ENCODE measurements at places on chromosomes 4 and X. TPM values are rescaled to one million over a fixed set of nuclear protein-coding genes. Genes with fewer than 3 reads are reported as not detected.

DNA sequence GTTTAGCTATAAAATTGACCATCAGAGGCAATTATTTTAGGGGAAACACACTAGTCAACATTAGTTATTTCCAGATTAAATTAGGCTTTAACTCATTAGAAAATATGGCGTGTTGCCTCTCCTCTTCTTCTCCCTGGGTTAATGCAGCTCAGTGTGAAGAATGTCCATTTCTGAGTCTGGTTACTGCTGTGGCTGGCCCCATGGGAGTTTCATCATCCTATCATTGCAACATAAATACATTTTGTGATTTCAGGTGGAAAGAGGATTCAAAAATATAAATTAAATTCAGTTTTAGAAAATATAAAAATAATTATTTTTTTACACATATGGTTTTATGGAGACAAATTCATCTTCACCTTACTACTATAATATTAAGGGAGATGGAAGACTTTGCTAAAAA, 288.5 kb upstream of the ARSJ start:
- H3K27ac ChIP-seq, result no peak overlapping the region
- H3K4me3 ChIP-seq, result no peak overlapping the region
- no peaks in the 10 kb centered on the region for H3K27me3 ChIP-seq
- DNase-seq, result no peak

GRCh38 chrX:118396113-118396512, 50.2 kb downstream of the WDR44 start:
- no peak overlapping the region for H3K4me3 ChIP-seq
- H3K27ac ChIP-seq, result no peak overlapping the region
- H3K27me3 ChIP-seq, result no peaks in the 10 kb centered on the region

NALF2 gene
- total RNA-seq, result 0.19 TPM

C4orf17 gene
- not detected for total RNA-seq

MAGIX gene
- 0.47 TPM for total RNA-seq

DNA sequence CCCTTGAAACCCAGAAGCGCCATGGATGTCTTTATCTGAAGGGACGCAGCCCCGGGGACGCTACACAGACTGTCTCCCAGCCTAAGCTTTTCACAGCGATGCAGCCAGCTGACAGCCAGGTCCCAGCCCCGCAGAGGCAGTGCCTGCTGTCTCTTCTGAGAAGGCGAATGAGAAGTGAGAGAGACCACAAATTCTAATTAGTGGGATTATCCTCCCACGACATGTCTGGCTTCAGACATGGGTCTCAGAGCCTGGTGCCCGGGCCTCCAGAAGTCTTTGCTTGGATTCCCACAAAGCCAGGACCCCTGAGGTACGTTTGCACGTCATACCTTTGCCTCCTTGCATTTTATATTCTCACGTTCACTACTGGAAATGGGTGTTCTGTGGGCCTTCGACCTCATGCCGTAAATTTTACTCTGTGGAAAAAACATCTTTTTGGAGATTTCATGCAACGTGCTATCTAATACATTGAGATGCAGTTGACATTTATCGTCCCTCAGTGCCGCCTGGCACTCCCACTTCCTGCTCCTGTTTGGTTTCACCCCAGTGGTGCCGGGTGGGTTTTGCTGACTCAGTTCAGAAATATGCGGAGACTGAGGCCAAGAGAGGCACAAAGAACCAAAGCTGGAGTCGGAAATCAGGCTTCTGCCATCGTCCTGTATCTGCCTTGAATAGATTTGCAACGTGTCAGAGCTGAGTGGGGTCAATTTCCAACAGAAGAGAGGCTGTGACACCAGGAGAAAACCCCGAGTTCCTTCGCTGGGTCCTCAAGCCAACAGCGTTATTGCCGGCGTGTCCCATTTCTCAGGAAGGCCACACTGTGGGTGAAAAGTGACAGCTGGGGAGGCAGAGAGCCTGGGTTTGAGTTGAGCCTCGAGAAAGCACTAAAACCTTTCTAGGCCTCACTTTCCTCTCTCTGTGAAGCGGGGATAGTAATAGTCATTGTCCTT, 114.4 kb downstream of the STK32B start:
- DNase-seq, result no peak
- no peak overlapping the region for H3K27ac ChIP-seq
- no peaks in the 10 kb centered on the region for H3K27me3 ChIP-seq
- no peaks in the 10 kb centered on the region for H3K4me1 ChIP-seq

CT45A1 gene
- total RNA-seq, result not detected

- peaks cover 35% of the 10 kb centered on the region for H3K36me3 ChIP-seq
- H3K27me3 ChIP-seq, result no peaks in the 10 kb centered on the region
- no peaks in the 10 kb centered on the region for H3K4me1 ChIP-seq
- H3K4me3 ChIP-seq, result no peak overlapping the region
- no peak overlapping the region for H3K27ac ChIP-seq
Measured at GRCh38 chr4:37864786-37865185, 26.1 kb upstream of the TBC1D1 start.

PTCHD1 gene
- not detected for total RNA-seq

DNA sequence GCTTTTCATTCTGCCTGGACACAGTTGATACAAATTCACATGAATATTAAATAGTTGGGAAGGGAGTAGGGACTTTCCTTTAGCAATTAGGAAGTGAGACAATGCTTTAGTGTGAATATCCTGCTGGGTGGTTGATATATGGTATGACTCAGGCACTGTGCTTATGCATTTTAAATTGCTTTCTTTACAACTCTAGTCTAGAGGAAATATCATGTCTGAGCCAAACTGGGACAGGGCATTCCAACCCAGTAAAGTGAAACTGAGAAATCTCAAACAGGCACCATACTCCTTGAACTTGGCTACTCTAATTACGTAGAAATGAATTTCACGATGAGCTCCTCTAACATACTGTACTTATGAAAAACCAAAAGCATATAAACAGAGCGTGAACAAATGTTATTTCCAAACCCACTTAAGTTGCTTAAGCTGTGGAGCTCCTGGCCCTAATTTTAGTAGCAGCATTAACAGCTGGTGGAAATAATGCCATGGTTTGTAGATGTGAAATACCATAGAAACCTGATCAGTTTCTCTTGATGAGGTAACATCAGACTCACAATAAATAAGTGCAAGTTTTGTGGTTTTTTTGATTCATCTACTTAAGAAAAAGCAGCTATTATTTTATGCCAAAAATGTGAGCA, 242.9 kb upstream of the GK2 start:
- H3K4me1 ChIP-seq, result peaks cover 5% of the 10 kb centered on the region
- peaks cover 3% of the 10 kb centered on the region for H3K27me3 ChIP-seq
- H3K27ac ChIP-seq, result no peak overlapping the region

OPRPN gene
- not detected for total RNA-seq

ARSJ gene
- not detected for total RNA-seq

PDS5A gene
- total RNA-seq, result 104 TPM

GRCh38 chr4:7741946-7742806, 197.5 kb downstream of the AFAP1 start:
- DNase-seq, result no peak
- H3K27me3 ChIP-seq, result peaks cover 5% of the 10 kb centered on the region
- H3K4me3 ChIP-seq, result no peak overlapping the region
- H3K36me3 ChIP-seq, result no peaks in the 10 kb centered on the region
- no peak overlapping the region for H3K27ac ChIP-seq
- no peaks in the 10 kb centered on the region for H3K4me1 ChIP-seq

GRCh38 chr4:5753366-5753765, 42.4 kb downstream of the EVC start:
- no peak overlapping the region for H3K4me3 ChIP-seq
- no peak for DNase-seq
- H3K27ac ChIP-seq, result no peak overlapping the region
- H3K27me3 ChIP-seq, result no peaks in the 10 kb centered on the region
- no peaks in the 10 kb centered on the region for H3K36me3 ChIP-seq

F8A3 gene
- total RNA-seq, result 8.2 TPM

DNA sequence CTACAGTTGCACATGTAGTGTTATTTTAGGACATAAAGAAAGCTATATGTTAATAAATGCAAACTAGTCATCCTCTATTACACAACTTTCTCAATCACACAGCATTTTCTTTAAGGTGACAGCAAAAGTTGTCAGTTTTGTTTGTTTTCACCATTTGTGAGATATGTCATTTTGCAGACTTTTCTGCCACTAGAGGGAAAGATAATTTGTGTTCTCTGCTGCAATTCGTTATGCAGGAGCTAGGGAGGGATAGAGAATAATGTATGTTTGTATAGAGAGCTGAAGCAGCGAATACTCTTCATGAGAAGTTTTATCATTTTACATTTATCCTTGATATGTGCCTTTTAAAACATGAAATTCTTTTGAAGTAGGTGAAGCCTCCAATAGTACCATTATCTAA, 670.6 kb upstream of the ATOH1 start:
- H3K4me3 ChIP-seq, result no peak overlapping the region
- no peaks in the 10 kb centered on the region for H3K36me3 ChIP-seq
- H3K27me3 ChIP-seq, result no peaks in the 10 kb centered on the region
- no peaks in the 10 kb centered on the region for H3K4me1 ChIP-seq

CSAG3 gene
- not detected for total RNA-seq

SLC25A5 gene
- total RNA-seq, result 794 TPM

DNA sequence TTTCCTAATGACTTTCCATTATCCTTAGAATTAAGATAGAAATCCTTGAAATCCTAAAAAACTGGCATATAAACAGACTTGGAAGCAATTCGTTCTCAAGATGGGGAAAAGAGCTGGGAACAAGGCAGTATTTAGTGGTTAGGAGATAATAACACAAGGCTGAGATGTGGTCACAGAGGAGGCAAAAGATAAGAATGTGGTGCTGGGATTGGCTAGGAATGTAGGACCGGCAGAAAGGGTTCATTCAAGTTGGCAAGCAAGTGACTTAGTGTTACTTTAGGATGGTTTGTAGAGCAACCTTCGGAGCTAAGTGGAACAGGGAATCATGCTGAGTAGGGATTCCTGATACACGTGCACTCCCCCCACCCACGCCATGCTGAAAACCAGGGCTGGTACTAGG, 121.9 kb upstream of the RPS6KA3 start:
- no peaks in the 10 kb centered on the region for H3K36me3 ChIP-seq
- no peaks in the 10 kb centered on the region for H3K4me1 ChIP-seq
- no peak overlapping the region for H3K4me3 ChIP-seq
- DNase-seq, result no peak
- no peak overlapping the region for H3K27ac ChIP-seq

TEX13D gene
- total RNA-seq, result not detected

- no peak overlapping the region for H3K27ac ChIP-seq
- H3K4me1 ChIP-seq, result peaks cover 7% of the 10 kb centered on the region
- H3K4me3 ChIP-seq, result no peak overlapping the region
- peaks cover 23% of the 10 kb centered on the region for H3K36me3 ChIP-seq
Measured at GRCh38 chr4:69749771-69750170, 10.6 kb downstream of the SULT1B1 start.

DNA sequence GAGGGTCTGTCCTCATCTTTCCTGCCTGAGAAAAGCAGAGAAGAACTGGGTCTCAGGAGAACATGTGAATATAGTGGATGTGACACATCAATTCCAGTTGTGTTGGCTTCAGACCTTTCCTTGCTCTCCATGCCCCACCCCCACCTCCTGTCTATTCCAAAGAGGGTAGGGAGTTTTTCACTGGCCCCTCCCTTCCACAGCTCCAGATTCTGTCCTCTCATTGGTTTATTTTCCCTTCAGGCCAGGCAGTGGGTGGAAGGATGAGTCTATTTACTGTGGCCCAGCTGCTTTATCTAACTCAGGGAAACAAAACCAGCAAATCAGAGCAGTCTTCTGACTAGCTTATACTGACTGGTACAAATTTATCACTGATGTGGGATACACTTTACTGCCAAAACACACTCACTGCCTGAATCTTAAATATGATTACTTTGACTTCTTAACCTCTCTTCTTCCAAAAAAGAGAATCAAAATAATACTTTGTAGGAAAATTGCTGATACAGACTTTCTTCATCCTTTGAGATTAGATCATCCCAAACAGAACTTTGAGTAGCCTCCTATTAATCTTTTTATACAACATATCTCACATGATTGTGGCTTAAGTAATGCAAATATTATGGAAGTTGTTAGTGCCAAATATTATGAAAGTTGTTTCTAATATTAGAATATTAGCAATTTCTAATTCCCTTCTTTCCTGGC, 221.2 kb downstream of the MID1 start:
- H3K27ac ChIP-seq, result no peak overlapping the region
- no peaks in the 10 kb centered on the region for H3K36me3 ChIP-seq
- no peak for DNase-seq
- H3K4me1 ChIP-seq, result no peaks in the 10 kb centered on the region
- H3K4me3 ChIP-seq, result no peak overlapping the region

- no peak overlapping the region for H3K27ac ChIP-seq
- H3K27me3 ChIP-seq, result peaks cover 26% of the 10 kb centered on the region
- no peak for DNase-seq
- no peak overlapping the region for H3K4me3 ChIP-seq
Measured at GRCh38 chrX:3963980-3964379, 250.5 kb upstream of the PRKX start.

ADAMTS3 gene
- total RNA-seq, result not detected

GRCh38 chr4:6198278-6198677, 2.1 kb downstream of the JAKMIP1 start:
- DNase-seq, result peak; percentile 64
- peaks cover 79% of the 10 kb centered on the region for H3K27me3 ChIP-seq
- peak overlapping the region; percentile 75 for H3K4me3 ChIP-seq

GRCh38 chr4:120731561-120731960, 191.0 kb downstream of the PRDM5 start:
- no peak overlapping the region for H3K27ac ChIP-seq
- H3K4me3 ChIP-seq, result no peak overlapping the region
- no peaks in the 10 kb centered on the region for H3K4me1 ChIP-seq
- DNase-seq, result no peak
- H3K27me3 ChIP-seq, result no peaks in the 10 kb centered on the region

NXF2 gene
- total RNA-seq, result not detected

PRDM8 gene
- total RNA-seq, result 1.3 TPM

FAM47E gene
- not detected for total RNA-seq

- no peak for DNase-seq
- no peaks in the 10 kb centered on the region for H3K4me1 ChIP-seq
- no peaks in the 10 kb centered on the region for H3K36me3 ChIP-seq
- H3K27me3 ChIP-seq, result no peaks in the 10 kb centered on the region
- H3K27ac ChIP-seq, result no peak overlapping the region
Measured at GRCh38 chr4:7328913-7329638, 105.7 kb downstream of the PSAPL1 start.

GRCh38 chr4:13611283-13611842, 16.2 kb downstream of the BOD1L1 start:
- no peak overlapping the region for H3K27ac ChIP-seq
- peaks cover 18% of the 10 kb centered on the region for H3K4me1 ChIP-seq
- DNase-seq, result no peak
- H3K4me3 ChIP-seq, result no peak overlapping the region
- H3K36me3 ChIP-seq, result peaks cover 18% of the 10 kb centered on the region
- H3K27me3 ChIP-seq, result no peaks in the 10 kb centered on the region

DNA sequence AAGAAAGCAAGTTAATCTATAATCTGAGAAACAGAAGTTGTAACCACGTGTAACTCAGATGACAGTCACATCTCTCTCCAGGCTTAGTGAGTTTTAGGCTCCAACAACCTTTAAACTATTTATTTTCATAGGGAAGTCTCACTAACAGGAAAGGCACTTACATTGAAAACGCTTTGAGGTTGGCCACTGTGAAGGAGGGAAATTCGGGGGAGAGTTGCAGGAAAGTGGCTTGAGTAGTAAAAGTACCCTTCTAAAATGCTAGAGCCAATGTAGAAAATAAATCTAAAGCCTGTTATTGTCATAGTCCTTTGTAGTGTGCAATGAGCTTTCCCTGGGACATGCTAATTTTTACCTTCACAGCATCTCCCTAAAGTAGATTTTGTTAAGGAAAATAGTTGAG, 995 bp upstream of the NFXL1 start:
- H3K27me3 ChIP-seq, result no peaks in the 10 kb centered on the region
- DNase-seq, result no peak
- H3K27ac ChIP-seq, result no peak overlapping the region
- H3K36me3 ChIP-seq, result peaks cover 12% of the 10 kb centered on the region
- peaks cover 27% of the 10 kb centered on the region for H3K4me1 ChIP-seq

- no peak for DNase-seq
- H3K36me3 ChIP-seq, result no peaks in the 10 kb centered on the region
- H3K27me3 ChIP-seq, result no peaks in the 10 kb centered on the region
Measured at GRCh38 chr4:125123570-125124109, 191.1 kb upstream of the FAT4 start.

F11 gene
- total RNA-seq, result not detected
